ENCODE measurements at places on chromosomes 1 and 21. TPM values are rescaled to one million over a fixed set of nuclear protein-coding genes. Genes with fewer than 3 reads are reported as not detected.

DNA sequence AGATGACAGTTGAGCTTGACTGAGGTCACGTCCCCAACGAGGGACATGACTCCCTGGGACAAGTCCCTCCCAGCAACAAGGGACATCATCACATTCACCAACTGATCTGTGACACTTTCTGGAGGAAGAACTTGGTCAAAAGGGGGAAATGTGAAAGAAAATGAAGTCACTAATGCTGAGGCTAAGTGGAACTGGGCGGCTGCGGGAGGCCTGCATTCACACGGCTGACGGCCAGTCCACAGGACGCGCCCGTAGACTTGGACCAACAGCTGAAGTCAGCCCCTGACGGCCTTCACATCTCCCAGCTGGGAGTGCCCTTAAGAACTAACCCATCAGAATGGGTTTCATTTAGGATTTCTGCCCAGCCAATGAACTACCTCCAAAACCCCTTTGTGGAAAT is 26.6 kb downstream of the POFUT2 start:
- no peak for DNase-seq

DNA sequence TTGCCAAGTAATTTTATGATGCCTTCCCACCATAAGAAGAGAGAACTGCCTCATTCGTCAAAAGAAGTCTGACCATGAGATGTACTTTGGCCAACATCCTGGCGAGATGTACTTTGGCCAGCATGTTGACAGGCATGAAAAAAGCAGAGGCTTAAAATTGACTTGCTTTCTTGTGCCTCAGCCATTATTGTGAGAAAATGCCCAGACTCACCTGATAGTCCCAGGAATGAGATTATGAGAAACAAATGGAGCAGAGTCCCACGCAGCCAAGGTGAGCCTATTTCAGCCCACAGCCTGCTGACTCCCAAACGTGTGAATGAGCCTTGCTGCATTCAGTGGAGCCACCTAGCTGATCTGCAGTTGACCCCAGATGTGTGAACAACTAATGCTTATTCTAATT is 43.5 kb upstream of the ZNF644 start:
- no peak for DNase-seq

CFAP74 gene
- 0.11 TPM for total RNA-seq

- DNase-seq = no peak
Observed at GRCh38 chr21:35063428-35064172, 14.5 kb upstream of the RUNX1 start.

FRRS1 gene
- total RNA-seq = 23.2 TPM

DNA sequence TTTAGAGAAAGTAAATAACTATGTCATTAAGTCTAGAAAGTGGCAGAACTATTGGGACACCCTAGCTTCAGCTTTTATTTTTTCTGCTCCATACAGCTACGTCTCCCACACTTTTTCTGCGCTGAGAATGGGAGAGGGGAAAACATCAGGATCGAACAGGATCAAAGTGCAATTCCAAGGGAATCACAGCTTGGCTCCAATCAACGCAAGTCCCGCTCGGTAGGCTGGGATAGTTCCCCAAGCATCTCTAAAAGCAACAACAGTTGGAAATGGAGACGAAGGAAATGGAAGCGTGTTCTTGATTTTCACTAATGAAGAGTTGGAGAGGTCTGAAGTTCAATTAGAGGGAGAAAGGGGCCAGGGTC is 536 bp downstream of the HMGCL start:
- no peak for DNase-seq

- no peak for DNase-seq
Observed at GRCh38 chr1:207015791-207016190, 16.8 kb downstream of the C1orf116 start.

RHBG gene
- total RNA-seq = not detected

GRCh38 chr1:44775930-44776729 is 790 bp downstream of the RPS8 start:
- DNase-seq = no peak

Measured in urinary bladder (tissue), 4 donors.